ENCODE measurements at places on chromosomes 2 and 18.

DNA sequence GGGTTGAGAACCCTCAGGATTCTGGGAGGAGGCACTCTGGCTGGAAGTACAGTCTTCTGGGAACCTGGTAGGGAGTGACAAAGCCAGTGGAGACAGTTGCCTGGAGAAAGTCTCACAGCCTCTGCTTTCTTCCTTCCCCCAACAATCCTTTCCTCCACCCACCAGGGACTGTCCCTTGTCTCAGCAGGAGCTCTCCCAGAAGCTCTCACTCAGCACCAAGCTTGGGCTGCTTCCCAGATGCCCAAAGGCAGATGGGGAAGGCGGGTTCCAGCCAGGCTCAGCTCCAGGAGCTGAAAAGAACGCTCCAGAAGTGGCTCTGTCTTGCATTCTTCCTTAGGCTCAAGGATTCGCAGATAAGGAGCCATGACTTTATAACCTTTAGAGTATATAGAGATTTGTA is 7.6 kb upstream of the NAGK start:
- DNase-seq = no peak

GRCh38 chr2:57753636-57754035 is 293.0 kb upstream of the VRK2 start:
- DNase-seq = no peak

GRCh38 chr2:214484701-214485100 is 73.8 kb downstream of the VWC2L start:
- DNase-seq = no peak

GRCh38 chr2:69466728-69467127 is 29.5 kb upstream of the NFU1 start:
- DNase-seq = peak; percentile 15

DNA sequence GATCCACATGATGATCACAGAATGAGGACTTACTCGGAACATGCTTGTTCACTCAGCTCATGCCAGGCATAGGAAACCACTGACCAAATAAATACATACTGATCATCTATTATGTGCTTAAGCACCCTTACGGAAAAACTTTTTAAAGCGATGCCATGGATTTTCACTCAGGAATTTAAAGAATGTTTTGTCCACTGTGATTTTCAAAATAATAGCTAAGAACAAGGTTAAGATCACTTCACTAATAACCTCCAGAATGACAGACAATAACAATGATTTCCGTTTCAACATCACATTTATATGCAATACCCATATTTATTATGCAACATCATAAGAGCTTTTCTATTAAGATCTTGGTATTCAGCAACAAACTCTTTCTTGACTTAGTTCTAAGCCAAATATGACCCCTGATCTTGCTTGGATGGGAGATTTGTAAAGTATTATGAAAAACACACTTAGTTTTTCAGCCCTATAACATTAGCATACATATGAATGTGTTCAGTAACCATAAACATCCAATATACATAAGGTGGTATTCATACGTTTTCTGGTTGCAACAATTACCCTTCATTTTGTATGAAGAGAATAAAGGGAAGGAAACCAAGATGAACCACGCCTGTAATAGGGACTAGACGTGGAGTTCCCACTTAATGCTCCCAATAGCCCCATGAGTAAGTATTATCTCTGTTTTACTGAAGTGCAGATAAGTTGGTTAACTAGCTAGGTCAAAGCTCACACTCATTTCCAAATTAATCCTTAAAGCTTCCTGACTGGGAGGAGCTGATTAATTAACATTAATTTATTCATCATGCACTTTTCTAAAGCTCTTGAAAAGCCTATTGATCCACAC is 1.9 kb downstream of the CD302 start:
- DNase-seq = peak; percentile 34

Data from astrocyte of the hippocampus (primary cell).